Stimulated activated naive CD8-positive, alpha-beta T cell treated with anti-CD3 and anti-CD28 coated beads, Interleukin-15, amount 100 ng/mL, for 72 hours (primary cell): ENCODE measurements at places on chromosomes 4 and X.

DNA sequence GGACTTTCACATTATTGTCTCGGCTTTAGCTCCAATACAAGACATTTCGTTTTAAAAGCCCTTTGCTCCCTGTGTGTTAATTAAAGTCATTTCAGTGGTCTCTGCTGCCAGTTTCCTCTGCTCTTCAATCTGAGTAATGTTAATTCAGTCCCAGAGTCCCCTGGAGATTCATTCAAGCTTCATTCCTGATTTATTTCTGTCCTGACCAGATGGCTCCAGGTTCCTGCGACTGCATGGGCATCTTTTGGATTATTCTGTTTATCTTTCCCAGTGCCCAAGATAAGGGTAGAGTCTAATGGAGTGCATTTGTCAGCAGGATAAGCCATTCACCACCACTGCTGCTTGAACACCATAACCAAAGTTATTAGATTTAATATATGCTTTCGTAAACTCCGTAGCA, 6.1 kb upstream of the PAGE1 start:
- no peak for DNase-seq

DNA sequence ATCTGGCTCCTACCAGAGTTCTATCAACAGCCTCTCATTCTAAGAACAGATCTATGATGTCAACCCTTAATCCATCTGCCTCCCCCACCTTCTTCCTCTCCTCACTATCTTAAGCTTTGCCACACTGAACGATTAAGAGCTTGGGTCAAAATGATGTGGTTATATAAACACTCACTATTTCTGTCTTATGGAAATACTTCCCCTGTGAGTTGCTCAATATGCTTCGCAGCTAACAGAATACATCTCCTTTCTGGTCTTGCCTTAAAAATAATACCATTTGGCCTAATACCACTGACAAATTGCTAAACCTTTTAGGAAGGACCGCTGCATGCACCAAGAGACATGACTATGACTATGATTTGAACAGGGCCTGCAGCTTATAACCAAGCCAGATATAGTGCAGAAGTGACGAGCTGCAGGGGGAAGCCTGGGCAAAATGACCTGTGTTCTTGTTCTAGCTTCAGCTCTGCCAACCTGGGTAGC, 130.9 kb downstream of the RNF150 start:
- no peak for DNase-seq

GRCh38 chr4:133152831-133153481, 3.9 kb downstream of the PCDH10 start:
- DNase-seq, result no peak

- no peak for DNase-seq
Observed at GRCh38 chr4:47720787-47721186, 117.1 kb downstream of the CORIN start.

DNA sequence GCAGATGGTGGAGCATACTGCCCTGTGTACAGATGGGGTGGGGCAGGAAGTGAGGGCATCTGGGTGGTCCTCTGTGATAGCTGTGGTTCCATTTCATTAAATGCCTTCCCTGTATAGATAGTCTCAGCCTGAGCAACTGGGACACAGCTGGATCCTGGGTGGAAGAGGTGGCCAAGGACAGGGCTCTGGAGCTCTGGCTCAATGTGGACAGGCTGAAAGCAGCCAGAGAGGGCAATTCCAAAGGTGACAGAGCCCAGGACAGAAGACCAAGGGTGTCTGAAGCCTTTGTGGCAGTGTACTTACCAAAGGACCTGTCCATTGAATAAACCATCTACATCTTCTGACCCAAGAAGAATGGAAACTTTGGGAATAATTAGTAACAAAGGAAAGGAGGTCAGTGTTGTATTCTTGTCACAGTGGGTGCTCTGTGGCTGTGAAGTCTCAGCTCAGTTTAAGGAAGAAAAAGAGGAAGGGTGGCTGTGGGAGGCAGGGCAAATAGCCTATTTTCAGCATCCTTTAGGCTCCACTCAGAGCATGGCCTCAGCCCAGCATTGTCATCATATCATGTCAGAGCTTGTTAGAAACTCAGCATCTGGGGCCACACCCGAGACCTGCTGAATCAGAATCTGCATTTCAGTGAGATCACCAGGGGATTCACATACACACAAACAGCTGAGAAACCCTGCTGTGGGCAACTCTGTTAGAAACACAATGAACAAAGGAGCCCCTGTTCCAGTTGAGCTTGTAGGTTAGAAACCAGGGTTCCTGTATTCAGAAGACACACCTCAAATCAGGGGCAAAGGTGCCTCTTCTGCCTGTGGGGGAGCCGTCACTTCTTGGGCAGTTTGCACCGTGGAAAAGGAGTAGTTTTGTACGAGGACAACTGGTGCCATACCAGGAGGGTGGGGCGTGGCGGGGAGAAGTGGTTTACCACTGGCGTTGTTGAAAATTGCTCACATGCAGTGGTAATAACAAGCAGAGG, 168.6 kb downstream of the PTTG2 start:
- peak; percentile 79 for DNase-seq

DNA sequence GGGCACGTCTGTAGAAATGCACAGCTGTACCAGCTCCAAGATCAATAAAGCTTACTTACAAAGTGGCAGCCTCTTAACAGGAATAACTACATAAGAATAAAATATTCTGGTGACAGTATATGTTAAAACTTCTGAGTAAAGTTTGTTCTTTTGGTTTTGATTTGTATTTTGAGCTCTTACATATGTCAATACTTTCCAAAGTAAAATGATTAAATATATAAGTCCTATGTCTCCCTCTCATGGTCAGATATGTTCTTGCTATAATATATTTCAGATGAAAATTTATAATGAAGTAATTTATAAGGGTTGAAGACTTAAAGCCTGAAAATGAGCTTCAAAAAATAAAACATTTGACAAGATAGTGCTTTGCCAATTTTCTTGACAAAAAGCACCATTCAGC, 254.4 kb downstream of the NPFFR2 start:
- DNase-seq, result no peak

DNA sequence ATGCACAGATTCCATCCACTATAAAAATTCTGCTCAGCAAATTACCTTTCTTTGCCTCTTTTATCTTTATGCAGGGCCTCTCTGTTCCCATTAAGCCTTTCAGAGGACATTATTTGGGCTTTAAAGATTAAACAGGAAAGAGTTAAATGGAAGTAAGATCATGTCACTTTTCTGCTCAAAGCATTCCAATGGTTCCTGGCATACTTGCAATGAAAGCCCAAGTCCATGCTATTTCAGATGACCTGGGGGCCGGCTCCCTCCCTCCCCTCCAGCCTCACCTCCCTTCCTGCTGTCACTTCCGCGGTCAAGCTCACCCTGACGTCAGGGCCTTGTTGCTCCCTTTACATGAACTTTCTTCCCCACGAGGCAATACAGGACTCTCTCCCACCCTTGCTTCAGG, 125.5 kb downstream of the C4orf51 start:
- DNase-seq, result no peak

GRCh38 chrX:76433219-76433618, 5.7 kb downstream of the MAGEE1 start:
- DNase-seq, result no peak

- DNase-seq, result no peak
Observed at GRCh38 chr4:4859799-4860599, 534 bp downstream of the MSX1 start.

DNA sequence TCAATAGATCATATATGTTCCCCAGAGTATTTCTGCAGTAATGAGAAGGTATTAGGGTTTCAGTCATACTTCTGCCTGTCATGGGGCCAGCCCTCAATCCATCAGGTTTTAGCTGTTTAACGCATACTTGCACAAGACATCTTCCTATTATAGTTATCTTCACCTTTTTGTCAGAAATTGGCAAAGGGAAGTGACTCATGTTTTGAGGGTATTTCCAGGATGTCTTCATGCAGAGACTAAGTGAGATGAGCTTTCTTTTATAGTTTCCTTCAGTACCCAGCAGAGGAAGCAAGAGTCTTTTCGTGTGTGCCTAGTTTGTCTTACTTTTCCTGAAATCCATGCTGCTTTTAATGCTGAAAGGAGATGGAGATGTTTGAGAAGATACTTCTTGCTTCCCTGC, 9.5 kb downstream of the CSTF2 start:
- peak; percentile 33 for DNase-seq

GRCh38 chr4:48538358-48538757, 48.3 kb downstream of the ZAR1 start:
- no peak for DNase-seq

DNA sequence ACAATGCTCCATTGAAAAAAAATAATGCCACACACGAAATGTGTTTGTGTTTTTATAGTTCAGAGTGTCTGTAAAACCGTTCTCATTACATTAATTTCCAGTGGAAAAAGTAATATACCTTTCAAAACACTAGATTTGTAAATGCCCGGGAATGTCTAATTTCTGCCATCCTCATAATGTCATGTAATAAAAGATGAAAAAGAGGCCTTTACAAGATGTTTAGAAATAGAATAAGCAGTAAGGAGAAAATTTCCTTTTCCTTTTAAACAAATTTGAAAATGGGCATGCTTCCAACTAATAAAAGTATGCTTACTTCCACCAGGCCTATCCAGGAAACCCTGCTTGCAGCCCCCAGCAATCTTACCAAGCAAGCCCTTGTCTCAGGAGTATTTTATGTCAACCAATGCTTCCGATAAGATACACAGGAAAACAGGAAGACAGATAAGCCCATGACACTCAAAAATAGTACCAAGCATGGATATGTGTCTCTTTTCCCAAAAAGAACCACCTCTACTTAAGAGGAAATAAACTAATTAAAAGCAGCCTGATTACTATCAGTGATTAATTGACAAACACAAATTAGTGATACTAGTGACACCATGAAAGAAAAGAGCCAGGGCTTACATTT, 894.7 kb upstream of the INTU start:
- no peak for DNase-seq

GRCh38 chr4:164212134-164212533, 541.8 kb upstream of the SMIM31 start:
- DNase-seq, result no peak

DNA sequence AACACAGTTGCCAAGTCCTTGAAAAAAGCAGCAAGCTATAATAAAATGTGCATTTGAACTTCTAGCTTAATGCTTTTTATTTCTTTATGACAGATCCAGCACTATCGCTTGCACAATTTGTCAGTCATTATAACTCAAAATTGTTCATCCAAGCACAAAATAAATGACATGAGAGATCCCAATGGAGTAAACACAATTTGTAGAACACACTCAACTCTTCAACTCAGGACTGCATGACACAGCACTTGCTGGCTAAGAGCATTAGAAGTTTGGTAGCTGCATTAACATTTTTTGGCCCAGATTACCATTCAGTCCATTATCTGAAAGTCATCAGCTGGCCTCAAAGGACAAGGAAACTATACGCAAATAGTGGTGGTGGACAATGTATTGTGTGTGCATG, 530.1 kb downstream of the INPP4B start:
- no peak for DNase-seq

GRCh38 chrX:97527725-97528124, 644.0 kb downstream of the RPA4 start:
- DNase-seq, result no peak

- DNase-seq, result no peak
Observed at GRCh38 chrX:30530606-30531005, 47.0 kb downstream of the TASL start.

DNA sequence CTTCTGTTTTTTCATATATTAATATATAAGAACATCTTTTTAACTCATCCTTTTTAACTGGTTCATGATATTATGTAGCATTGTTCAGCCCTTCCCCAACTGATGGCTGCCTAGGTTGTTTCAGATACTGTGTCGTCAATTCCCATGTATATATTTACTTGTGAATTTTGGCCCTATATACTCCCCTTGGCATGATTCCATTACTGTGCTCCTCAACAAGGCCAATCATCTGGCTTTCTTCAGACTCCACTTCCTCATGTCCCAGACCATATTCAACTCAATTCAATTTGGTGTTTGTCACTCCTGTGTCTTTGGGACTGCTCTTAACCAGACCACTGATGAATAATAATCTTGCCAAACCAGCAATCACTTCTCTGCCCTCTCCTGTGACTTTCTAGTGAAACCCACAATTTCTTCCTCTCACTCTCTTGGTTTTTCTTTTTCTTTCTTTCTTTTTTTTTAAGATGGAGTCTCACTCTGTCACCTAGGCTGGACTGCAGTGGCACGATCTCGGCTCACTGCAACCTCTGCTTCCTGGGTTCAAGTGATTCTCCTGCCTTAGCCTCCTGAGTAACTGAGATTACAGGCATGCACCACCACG, 2.7 kb upstream of the WDR45 start:
- DNase-seq, result no peak

DNA sequence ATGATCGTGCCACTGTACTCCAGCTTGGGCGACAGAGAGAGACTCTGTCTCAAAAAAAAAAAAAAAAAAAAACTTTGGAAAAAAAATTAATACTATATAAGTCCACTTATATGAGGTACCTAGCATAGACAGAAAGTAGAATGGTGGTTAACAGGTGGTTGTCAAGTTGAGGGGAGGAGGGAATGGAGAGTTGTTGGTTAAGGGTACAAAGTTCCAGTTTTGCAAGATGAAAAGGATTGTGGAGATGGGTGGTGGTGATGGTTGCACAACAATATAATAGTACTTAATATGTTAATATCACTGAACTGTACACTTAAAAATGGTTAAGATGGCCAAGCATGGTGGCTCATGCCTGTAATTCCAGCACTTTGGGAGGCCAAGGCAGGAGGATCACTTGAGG, 4.1 kb upstream of the IL9R start:
- no peak for DNase-seq

DNA sequence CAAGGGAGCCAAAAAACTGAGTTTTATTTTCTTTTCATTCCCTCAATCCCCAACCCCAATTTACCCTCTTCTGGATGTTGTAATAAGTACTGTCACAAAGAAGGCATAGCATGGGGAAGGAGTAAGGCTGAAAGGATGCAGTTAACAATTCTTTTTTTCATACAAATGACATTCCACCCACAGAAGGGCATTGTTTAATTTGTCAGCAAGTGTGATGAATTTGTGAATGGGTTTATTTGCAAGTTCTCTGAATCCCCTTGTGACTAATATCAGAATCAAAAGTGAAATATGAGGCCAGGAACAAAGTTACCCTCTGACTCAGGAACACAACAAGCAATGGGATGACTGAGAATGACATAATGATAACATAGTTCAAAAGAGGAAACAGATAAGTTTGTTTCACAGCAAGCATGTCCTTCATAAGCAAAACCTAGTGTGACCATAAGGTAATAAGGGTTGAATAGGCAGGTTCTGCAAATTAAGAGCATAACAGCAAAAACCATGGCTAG, 2.1 kb downstream of the GEMIN8 start:
- DNase-seq, result no peak

GRCh38 chr4:4969298-4969697, 50.0 kb downstream of the CYTL1 start:
- DNase-seq, result no peak

DNA sequence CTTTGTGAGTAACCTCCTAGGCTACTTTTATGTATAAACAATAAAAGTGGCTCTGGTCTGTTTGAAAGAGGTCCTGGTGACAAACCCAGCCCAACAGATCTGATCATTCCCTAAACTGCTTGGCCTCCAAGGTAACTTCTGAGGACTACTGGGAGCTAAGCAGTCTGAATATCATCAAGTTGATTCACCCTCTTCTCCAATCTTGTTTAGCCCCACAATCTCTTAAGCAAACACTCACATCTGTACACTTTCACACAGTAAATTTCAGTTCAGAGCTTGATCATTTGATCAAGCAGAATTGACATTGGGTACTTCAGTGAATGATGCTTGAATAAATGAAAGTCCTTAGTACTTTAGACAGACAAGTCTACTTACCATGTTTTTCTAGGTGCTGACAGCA, 74.7 kb downstream of the HCCS start:
- no peak for DNase-seq

- no peak for DNase-seq
Observed at GRCh38 chr4:81211956-81212355, 3.1 kb downstream of the PRKG2 start.

GRCh38 chrX:154317391-154317995, 21.9 kb downstream of the TKTL1 start:
- no peak for DNase-seq
